Ovary (tissue), 10 donors: ENCODE measurements at places on chromosomes 1 and 21.

DNA sequence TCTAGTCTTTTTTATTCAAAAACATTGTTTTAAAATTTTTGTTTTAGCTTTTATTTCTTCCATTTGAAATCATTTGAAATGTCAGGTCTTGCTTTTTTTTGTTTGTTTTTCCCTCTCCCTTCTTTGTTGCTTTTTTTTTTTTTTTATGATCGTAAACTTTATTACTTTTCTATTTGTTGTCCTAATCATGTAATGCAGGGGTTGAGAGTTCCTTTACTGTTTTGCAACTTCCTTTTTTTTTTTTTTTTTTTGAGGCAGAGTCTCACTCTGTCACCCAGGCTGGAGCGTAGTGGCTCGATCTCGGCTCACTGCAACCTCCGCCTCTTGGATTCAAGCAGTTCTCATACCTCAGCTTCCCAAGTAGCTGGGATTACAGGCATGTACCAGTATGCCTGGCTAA lies 24.8 kb downstream of the IVNS1ABP start:
- no peaks in the 10 kb centered on the region for H3K4me1 ChIP-seq
- no peak overlapping the region for H3K27ac ChIP-seq
- no peak for DNase-seq
- no peak overlapping the region for H3K4me3 ChIP-seq
- H3K36me3 ChIP-seq = no peaks in the 10 kb centered on the region

DNA sequence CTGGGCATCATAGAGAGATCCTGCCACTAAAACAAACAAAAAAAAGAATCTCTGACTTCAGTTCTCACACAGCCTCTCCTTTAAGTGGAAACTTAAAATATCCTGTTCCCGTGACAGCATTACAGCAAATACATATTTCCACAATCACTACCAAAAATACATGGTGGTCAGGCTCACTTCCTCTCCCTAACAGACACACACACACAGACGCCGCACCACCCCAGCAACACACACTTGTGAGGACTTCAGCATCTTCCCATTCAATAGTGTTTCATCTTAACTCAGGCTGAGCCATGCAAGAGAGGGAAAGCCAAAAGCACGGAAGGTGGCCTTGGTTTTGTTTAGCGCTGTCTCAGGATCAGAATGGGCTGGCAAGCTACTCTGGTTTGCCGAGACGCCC lies 21.9 kb downstream of the KIAA1614 start:
- no peak overlapping the region for H3K4me3 ChIP-seq
- no peaks in the 10 kb centered on the region for H3K36me3 ChIP-seq
- no peaks in the 10 kb centered on the region for H3K27me3 ChIP-seq
- H3K4me1 ChIP-seq = peaks cover 4% of the 10 kb centered on the region
- no peak overlapping the region for H3K27ac ChIP-seq
- no peak for DNase-seq

GRCh38 chr1:218397752-218398339 lies 52.7 kb downstream of the TGFB2 start:
- no peaks in the 10 kb centered on the region for H3K27me3 ChIP-seq
- H3K36me3 ChIP-seq = no peaks in the 10 kb centered on the region
- no peak for DNase-seq
- no peak overlapping the region for H3K4me3 ChIP-seq

- no peaks in the 10 kb centered on the region for H3K27me3 ChIP-seq
- no peak for DNase-seq
- H3K36me3 ChIP-seq = no peaks in the 10 kb centered on the region
- H3K4me1 ChIP-seq = no peaks in the 10 kb centered on the region
- H3K27ac ChIP-seq = no peak overlapping the region
- H3K4me3 ChIP-seq = no peak overlapping the region
These were observed 31.4 kb downstream of the PRDX6 start for GRCh38 chr1:173508541-173508940.

GRCh38 chr1:39938856-39939255 lies 16.1 kb upstream of the MFSD2A start:
- H3K4me3 ChIP-seq = no peak overlapping the region
- no peaks in the 10 kb centered on the region for H3K27me3 ChIP-seq
- H3K27ac ChIP-seq = no peak overlapping the region
